ENCODE measurements at places on chromosomes 4 and X.
A peak's percentile ranks its signal among the peaks of the same experiment; 100 is the strongest.

DNA sequence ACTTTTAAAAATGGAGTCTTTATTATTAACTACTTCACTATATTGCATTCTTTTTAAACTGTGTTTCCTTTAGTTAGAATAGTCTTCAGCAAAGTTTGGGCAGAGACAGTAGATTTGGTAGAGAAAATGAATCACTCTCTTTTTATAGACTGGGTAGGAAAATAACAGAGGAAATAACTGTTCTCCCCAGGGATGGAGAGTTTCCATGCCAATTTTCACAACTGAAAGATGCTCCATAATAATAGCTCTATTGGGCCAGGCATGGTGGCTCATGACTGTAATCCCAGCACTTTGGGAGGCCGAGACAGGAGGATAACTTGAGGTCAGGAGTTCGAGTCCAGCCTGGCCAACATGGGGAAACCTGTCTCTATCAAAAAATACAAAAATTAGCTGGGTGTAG, 13.1 kb downstream of the HSD17B13 start:
- no peaks in the 10 kb centered on the region for H3K36me3 ChIP-seq
- H3K27me3 ChIP-seq, result no peaks in the 10 kb centered on the region
- H3K4me1 ChIP-seq, result no peaks in the 10 kb centered on the region
- no peak overlapping the region for H3K4me3 ChIP-seq
- DNase-seq, result no peak

- H3K36me3 ChIP-seq, result no peaks in the 10 kb centered on the region
- H3K27ac ChIP-seq, result no peak overlapping the region
- no peaks in the 10 kb centered on the region for H3K4me1 ChIP-seq
- no peak for DNase-seq
Observed at GRCh38 chr4:52234561-52235440, 183.7 kb downstream of the SPATA18 start.

GRCh38 chrX:6738518-6739470, 203.9 kb upstream of the VCX3A start:
- H3K4me3 ChIP-seq, result no peak overlapping the region
- H3K27ac ChIP-seq, result peak overlapping the region; percentile 99
- no peaks in the 10 kb centered on the region for H3K36me3 ChIP-seq
- peaks cover 52% of the 10 kb centered on the region for H3K4me1 ChIP-seq

DNA sequence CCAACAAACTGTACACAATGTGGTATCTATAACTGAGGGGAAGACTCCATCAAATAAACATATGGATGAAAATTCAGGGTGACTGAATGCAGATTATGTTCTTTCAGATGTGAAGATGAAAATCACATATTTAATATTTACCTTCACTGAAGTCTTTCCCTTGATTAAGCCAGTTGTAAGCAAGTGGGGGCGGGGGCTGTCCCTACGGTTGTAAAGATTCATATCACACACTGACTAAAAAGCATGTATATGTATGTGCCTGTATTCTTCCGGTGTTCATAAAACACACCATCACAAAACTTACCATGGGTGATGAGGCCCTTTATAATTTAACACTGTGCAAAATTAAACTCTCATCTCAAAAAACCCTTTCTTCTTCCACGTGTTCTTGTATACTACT, 1.3 kb downstream of the TAB3 start:
- no peaks in the 10 kb centered on the region for H3K36me3 ChIP-seq
- no peak for DNase-seq
- H3K4me3 ChIP-seq, result peak overlapping the region; percentile 80
- H3K27me3 ChIP-seq, result no peaks in the 10 kb centered on the region
- no peaks in the 10 kb centered on the region for H3K4me1 ChIP-seq
- no peak overlapping the region for H3K27ac ChIP-seq

All from MM.1S (cell line).